ENCODE measurements at places on chromosomes 12 and 14.

GRCh38 chr14:74401504-74402241, 24.3 kb downstream of the SYNDIG1L start:
- peak; percentile 71 for DNase-seq

- DNase-seq: no peak
Measured at GRCh38 chr12:55955344-55955743, 10.5 kb downstream of the PMEL start.

DNA sequence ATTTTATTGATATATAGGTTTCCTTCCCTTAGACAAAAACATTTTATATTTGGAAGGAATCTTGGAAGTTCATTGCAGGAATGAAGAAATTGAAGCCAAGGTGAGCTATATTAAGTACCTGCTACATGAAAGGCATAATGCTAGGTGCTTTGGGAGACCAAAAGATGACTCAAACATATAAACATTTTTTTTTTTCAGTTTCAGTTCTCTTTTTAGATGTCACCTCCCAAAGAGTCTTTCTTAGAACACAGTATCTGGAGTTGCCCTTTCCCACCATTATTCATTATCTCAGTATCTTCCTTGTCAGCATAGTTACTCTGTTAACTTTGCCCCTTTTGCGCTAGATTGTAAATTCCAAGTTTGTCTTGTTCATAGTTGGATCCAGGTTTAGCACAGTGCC, 1.1 kb downstream of the LIN52 start:
- no peak for DNase-seq

DNA sequence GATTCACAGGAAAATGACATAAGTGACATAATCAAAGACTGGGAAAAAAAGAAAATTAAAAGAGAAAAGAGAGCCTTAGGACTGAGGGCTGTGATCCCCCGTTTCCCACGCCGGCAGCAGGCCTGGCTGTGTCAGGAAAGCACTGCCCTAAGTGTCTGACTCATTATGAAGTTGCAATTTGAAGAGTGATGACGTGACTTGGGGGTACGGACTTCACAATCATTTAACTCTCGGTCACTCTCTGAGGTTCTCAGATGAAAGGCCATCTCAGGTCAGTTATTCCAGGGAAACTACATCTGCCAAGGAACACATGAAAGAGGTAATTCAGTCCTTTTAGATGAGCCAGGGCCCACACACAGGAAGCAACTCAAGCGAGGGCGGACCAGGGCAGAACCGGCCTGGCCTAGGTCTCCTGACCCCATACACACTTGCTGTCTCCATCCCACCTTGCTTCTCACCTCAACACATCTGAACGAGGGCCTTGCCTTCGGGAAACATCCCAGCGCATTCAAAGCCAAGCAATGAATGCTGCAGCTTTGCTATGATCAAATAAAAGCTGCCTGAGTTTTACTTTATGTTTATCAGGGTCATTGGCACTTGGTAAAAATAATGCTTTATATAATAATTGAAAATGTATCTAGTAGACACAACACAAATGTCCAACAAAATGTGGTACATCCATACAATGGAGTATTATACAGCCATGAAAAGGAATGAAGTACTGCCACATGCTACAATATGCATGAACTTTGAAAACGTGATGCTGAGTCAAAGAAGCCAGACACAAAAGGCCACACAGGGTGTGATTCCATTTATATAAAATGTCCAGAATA, 2.7 kb downstream of the SSH1 start:
- DNase-seq: no peak

DNA sequence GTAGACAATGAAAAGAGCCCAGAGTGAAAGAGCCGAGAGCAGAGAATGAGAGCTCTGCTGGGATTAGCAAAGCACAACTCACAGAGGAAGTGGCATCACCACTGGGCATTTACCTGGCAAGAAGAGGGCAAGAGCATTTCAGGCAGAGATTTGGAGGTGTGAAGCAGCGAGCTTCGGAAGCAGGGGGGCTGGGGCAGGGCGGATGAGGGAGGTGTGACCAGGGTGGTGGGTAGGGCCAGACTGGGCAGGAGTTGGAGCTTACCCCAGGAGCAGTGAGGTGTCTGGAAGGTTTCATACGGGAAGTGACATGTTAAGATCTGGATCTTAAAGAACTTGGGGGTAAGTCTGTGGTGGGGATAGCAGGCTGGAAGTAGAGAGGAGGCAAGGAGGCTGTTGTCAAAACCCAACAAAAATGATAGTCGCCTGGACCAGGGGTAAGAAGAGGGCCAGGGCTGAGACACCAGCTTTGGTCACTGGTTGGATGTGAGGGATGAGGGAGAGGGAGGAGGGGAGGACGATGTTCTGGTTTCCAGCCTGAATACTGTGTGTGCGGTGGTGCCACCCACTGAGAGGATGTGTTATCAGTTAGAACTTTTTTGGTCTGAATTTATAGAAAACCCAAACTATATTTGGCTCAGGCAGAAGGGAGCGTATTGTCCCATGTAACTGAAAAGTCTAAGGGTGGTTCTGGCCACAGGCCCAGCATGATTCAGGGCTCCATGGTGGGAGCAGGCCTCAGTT, 5.2 kb downstream of the SMIM41 start:
- no peak for DNase-seq

GRCh38 chr12:40152783-40153383, 47.0 kb upstream of the SLC2A13 start:
- peak; percentile 60 for DNase-seq

DNA sequence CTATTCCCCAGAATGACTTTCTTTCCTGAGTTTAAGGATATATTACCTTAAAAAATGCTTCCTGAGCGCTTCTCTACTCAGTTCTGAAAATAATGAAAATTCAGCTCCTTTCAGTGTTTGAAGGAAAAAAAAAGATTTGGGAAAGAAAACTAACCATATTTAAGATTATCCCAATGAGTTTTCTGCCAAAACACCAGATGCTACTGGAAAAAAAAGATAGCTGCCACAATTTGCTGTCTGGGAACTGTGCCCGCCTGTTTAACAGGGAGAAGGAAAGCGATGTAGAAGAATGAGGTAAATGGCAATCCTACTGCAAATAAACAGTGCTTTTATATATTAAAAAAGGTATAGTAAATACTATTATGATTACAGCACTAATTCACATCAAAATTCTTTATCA, 367.6 kb upstream of the PRICKLE1 start:
- DNase-seq: no peak

DNA sequence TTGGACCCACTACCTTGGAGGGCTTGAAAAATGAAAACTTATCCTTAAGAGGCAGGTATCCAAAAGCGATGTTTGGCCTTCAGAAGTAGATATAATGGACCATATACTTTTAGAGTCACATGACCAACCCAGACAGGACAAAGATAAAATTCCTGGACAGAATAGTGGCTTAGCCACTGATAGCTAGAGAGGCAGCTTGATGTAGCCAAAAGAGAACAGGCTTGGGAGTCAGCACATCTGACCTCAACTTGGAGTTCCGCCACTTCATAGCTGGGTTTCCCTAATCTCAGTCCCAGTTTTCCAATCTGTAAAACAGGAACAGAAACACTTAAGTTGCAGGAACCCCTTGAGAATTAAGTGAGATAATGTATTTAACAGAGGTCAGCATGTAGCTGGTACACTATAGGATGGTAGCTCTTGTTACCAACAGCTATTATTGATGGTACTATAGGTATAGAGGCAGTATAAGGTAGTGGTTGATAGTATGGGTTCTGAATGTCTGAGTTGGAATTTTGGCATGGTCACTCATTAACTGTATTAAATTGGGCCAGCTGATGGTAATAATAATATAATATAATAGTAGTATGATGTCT, 63.2 kb upstream of the USP44 start:
- DNase-seq: no peak

DNA sequence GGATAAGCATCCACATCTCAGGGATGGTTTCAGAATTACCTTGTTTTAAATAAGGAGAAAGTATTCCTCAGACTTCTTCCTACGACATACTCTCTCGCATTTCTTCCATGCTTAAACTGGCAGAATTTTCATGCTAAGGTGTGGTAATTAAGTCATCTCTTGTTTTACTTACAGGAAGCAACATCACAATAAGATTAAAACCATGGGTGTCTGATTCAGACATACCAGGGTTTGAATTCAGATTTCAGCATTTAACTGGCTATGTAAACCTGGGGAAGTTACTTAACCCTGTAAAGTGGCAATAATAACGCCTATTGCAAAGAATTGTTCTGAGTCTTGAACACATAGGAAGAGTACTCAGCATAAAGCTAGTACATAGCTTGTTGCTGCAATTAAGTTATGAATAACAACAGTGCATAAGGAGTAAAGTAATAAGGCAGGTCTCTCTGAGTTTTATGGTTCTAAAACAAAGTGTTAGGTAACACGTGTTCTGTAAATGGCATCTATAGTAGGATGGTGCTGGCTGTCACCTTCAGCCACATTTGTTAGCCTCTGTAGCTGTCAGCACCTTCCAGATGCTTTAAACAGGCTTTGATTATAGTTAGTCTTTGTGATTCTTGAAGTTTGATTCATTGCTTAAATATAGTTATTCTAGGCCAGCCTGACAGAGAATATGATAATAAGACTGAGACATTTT, 38.8 kb downstream of the IFT43 start:
- DNase-seq: no peak

DNA sequence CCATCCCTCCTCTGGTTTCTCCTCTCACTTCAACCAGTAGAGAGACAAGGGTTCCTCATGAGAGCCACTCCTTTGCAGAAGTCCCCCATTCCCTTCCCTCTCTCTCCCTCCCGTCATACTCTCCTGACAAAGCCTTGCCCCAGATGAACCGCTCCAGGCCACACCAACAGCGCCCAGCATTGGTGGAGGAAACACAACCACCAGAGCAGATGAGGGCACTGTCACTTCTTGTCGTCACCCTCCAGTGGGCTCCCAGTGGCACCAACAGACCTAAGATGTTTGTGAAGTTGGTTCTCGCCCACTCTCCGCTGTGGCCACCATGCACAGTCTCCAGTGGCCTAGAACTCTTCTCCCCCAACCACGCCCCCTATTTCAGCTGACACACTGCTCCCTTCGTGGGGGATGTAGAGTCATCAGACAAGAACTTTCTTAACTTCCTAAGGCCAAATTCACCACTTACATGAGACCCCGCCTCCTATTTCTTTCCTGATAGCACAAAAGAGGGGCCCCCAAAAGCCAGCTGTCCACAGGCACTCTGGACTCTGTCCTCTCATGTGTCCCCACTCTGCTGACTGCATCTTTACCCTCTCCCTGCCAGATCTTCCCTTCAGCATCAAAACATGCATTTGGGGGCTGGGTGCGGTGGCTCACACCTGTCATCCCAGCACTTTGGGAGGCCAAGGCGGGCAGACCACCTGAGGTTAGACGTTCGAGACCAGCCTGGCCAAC, 29.2 kb upstream of the PLEKHG6 start:
- no peak for DNase-seq

Data from CD4-positive, alpha-beta T cell treated with Interleukin-2 at 100 ng/mL for 4 hours (primary cell).